Stimulated activated CD4-positive, alpha-beta T cell treated with anti-CD3 and anti-CD28 coated beads, TNF-alpha, amount 100 ng/mL, for 4 hours (primary cell): ENCODE measurements at places on chromosomes 2 and 18.

GRCh38 chr2:102056079-102056581, 64.4 kb downstream of the IL1R2 start:
- DNase-seq: no peak

- no peak for DNase-seq
These were observed 124.9 kb downstream of the PLCL1 start for GRCh38 chr2:197929008-197929885.

- DNase-seq: no peak
These were observed 176.8 kb upstream of the ALKAL2 start for GRCh38 chr2:464562-465309.

- no peak for DNase-seq
These were observed 24.7 kb upstream of the NRP2 start for GRCh38 chr2:205657579-205657978.

GRCh38 chr2:84534225-84534624, 17.9 kb downstream of the DNAH6 start:
- DNase-seq: no peak

DNA sequence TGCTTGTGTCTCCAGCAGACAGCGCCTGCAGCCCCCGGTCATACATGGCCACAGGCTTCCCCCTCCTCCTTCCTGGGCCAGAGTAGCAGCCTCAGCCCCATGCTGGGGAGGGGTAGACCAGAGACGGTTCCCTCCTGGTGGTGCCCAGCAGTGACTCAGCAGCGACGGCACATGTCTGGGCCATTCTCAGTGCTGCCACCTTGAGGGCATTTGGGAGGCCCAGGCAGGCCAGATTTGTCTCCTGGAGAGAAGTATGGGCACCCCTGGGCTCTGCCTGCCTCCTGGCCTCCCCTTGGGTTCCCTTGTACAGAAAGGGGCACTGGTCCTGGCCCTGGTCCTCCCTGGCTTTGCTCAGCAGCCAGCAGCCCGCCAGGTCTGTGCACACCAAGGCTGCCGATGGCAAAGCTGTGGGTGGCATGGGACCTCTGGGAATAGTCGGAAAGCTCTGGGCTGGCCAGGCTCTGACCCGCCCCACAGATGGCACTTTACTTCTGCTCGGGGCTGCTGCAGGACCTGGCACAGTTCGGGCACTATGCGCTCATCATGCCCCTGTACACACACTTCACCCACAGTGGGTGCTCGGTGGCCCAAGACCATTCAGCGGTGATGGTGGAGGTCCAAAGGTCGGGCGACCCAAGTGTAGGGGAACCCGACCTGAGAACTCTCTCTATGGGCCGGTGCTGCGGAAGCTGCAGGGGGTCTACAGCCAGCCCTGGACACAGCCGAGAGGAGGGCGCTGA, 11.4 kb upstream of the ALPI start:
- peak; percentile 48 for DNase-seq
